RPMI8226 (cell line): ENCODE measurements at places on chromosomes 12 and 14.
A peak's percentile ranks its signal among the peaks of the same experiment; 100 is the strongest.

- DNase-seq = no peak
These were observed 55.6 kb downstream of the GTF2A1 start for GRCh38 chr14:81165188-81165587.

DNA sequence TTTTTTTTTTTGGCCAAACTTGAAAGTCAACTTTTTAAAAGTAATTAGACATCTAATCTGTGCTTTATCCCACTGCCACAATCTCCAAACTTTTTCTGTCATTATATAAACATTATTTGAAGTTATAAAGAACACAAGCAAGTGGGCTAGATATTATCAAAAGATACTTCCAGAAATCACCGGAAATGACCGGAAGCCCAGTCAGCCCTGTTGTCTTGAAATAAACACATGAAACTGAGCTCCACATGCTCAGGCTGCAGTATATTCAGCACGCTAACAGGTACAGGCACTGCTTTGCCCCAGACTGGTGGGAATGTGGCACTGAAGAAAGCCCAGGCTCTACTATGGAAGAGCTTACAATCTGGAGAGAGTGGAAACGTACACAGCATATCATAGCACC is 158.9 kb upstream of the PLEKHG7 start:
- DNase-seq = no peak

DNA sequence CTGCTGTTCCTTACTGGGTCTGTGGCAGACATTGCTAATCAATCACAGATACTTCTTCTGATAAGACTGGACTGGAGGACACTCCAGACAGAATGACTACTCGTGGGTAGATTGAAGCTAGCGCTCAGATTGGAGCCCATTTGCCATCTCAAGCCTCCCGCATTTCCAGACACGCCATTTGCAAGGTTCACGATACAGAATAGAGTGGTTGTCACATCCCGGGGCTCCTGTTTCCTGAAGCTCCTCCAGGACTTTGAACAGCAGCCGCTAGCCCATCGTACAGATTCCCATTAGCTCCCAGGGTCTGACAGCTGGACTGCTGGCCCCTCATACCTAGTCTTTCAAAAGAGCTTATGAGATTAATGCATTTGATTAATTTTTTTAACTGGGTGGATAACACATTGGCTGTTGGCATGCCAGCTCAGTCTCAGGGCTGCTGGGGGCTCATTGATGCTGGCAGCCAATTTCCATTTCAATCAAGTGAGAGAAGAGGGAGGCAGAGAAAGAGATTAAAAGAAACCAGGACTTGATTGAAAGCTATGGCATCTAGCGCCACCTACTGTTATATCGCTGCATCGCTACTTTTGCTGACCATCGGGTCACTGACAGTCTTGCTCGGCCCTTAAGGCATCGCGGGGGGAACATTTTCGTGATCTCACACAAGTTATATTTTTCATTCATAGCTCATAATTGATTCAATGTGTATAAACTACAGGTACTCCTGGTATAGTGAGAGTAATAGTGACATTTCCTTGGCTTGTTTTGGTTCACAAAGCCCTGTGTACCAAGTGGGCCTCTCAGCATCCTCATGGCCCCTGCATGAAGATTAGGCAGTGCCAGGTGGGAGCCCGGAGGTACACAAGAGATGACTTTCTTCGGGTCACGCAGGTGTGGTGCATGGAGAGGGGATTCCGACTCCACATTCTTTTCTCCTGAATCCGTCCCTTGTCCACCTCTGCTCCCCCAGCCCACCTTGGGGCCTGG is 78.6 kb downstream of the CCDC60 start:
- DNase-seq = peak; percentile 60

DNA sequence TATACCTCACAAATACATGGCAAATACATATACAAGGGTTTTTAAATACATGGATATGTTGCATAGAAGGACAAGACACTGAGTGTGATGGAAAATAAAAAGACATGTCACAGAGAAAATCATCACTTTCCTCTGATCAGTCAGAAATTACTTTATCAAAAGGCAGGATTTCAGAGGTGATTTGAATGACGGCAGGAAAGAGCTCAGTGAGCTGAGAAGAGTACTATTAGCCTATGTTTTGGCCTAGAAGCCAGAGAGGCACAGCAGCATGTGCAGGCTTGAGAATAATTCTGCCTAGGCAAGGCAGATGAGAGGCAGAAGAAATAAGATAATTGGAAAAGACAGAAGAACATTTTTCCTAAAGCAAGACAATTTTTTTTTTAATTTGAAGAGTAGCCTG is 94.9 kb downstream of the BCAT1 start:
- no peak for DNase-seq

DNA sequence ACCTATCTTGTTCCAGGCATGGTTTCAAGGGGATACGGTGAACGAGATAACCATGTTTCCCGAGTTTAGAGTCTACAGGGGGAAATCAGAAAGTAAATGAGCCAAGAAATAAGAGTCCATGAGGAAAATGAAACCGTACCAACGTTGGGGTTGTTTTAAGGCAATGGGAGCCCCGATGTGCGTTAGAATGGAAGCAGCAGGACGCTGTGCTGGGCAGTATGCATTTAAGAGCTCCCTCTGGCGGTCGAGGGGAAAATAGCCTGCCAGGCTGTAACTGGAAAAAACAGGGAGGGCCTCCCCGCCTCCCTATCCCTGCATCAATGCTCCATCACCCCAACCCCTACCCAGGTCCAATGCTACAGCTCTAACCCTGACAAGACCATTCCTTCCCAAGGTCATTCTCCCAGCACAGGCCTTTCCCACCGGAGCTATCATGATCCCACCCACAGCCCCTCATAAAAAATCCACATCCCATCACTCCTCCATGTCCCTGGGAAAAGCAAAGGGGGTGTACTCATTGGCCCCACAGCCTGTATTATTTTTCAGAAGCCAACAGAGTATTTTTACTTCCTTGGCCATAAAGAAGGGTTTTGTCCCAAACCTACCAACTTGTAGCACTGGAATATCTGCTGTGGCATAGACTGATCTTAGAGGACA is 226.3 kb upstream of the NOS1 start:
- DNase-seq = peak; percentile 44

GRCh38 chr12:76008428-76008827 is 23.1 kb downstream of the PHLDA1 start:
- no peak for DNase-seq

DNA sequence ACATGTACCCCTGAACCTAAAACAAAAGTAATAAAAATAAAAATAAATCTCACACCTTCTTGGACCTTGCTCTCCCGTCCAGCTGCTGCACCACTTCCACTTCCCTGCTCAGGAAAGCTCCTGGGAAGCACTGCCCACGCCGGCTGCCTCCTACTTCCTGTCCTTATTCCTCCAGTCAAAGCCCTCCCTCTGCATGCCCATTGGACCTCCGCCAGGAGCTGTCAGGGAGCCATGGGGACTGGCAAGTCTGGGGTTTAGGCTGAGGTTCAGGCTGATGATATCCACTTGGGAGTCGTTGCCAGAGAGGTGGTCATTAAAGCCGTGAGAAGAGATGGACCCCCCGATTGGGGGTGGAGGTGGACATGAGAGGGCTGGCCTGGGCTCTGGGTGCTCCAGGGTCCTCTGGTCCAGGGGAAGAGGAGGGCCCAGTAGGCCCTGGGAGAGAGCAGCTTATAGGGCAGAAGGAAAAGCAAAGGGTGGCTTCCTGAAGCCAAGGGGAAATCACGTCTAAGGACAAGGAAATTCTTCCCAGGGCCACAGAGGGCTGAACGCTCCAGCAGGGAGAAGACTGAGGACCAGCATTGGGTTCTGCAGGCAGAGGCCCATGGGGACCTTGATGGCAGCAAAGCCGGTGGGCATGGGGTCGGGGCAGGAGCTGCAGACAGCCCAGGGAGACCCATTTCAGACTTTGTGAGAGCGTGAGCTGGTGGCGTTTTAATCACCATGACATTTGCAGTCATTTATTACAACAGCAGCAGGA is 78.7 kb downstream of the FZD10 start:
- no peak for DNase-seq

DNA sequence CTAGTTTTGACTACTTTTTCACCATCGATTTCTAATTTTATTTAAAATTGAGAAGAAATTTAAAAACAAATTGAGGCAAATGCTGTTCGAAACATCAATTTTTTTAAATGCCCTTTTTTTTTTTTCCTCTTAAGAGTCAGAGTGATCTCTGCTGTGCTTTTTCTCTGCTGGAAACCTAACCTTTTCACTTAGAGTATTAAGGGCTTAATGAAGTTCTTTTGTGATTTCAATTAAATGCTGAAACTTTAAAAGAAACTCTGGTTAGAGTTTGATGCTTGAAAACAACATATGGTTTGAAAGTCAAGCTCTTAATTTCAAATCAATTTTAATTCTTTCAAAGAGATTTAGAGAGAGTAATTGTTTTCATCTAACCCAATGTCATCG is 171.8 kb downstream of the TMTC2 start:
- no peak for DNase-seq

DNA sequence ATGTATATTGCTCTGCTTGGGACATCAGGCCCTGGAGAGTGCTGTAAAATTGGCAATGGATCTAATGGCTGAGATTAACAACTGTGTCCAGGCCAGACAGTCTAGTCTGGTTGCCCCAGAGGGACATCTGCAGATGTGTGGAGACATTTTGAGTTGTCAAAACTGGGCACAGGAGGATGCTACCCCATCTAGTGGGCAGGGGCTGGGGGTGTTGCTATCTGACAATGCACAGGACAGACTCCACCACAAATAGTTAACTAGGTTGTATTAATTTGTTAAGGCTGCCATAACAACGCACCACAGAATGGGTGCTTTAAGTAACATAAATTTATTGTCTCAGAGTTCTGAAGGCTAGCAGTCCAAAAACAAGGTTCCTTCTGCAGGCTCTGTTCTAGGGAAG is 302.5 kb upstream of the AMIGO2 start:
- DNase-seq = no peak

DNA sequence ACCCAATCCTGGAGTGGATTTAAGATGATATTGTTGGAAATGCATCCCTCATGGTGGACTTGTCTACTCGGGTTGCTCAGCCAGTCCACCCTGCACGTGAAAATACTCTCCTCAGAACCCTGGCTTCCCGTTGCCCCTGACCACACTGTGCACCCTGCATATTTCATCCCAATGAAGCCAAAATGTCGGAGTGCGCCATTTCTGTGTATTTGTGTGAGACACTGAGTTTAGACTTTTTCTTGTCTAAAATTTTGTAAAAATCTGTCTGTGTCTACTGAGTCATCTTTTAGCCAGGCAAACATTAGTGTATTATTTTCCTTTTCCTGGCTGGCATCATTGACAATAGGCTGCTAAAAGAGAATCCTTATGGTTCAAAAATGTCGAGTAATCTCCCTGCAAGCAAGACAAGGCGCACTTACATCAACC is 485 bp upstream of the PNMA1 start:
- DNase-seq = no peak

- DNase-seq = no peak
These were observed 11.3 kb upstream of the FOXG1 start for GRCh38 chr14:28755198-28755815.

DNA sequence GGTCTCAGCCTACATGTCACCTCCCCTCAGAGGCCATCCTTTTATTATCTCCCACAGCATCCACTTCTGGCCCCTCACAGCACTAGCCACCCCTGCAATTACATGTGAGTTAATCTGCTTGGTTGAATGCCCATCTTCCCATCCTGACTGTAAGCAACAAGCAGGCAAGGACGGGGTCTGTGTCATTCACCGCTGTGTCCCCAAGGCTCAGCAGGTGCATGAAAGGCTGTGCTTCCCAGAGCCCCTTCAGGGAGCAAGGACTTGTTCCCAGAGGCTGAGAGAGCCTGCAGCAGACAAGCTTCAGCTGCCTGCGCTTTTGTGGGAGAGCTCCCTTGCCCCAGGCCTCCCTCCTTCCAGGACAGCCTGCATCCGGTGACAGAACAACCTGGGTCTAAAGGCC is 172.7 kb upstream of the GSC start:
- DNase-seq = no peak

DNA sequence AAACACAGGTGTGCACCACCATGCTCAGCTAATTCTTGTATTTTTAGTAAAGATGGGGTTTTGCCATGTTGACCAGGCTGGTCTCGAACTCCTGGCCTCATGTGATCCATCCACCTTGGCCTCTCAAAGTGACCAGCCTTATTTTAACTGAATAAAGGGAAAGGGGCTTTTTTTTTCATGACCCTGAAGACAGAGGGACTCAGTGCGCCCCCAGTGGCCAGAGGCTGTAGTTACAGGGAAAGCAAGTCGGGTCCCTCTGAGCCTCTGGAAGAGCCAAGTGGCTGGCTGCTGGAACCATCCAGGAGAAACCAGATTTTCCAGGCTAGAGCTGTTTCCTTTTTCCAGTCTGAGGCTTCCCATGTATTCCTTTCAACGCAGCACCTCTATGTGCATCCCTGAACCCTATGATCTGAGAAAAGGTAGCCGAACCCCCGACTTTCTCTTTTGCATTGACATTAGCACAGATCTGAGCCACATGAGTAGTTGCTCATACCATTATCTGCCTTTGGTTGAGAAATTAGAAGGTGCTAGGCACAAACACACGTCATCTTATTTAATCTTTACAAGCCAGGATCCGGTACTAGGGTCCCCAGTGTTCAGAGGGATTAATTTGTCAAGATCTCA is 342.7 kb downstream of the CACNA1C start:
- DNase-seq = peak; percentile 53

DNA sequence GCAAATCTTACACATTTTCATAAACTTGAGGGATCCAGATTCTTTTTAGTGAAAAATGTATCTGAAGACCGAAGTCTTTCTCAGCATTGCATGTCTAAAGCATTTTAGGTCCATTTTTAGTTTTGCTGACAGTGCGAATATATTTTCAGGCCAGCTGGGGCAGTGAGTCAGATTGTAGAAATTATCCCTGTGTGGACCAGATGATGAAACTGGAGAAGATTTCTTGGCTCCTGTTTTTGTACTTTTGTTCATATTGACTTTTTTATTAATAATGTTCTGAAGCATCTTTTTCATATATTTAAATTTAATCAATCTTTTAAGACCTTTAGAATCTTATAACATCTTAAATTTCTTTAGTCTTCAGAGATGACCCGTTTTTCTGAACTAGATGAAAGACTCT is 173.1 kb downstream of the FLRT2 start:
- DNase-seq = peak; percentile 11

- DNase-seq = no peak
These were observed 49.9 kb upstream of the PLXNC1 start for GRCh38 chr12:94098466-94098865.

- no peak for DNase-seq
These were observed 10.4 kb upstream of the RMST start for GRCh38 chr12:97452230-97452629.

DNA sequence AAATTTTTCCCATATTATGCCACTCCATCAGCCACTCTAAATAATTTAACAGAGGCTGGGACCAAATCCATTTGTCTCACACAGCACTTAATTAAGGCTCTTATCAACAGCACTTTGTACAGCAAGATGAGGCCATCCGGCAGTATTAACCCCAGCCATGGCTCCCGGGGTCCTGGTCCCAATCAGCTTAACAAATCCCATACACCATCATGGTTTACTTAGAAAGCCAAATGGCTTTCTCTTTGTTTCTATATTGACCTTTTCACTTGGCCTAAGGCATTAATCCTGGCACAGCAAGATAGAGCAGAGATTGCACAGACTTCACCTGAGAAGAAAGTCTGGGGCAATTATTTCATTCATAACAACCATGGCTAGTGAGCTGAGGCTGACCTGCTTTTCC is 38.6 kb downstream of the SPTSSA start:
- DNase-seq = no peak
